ENCODE measurements at places on chromosomes 1 and 21.

DNA sequence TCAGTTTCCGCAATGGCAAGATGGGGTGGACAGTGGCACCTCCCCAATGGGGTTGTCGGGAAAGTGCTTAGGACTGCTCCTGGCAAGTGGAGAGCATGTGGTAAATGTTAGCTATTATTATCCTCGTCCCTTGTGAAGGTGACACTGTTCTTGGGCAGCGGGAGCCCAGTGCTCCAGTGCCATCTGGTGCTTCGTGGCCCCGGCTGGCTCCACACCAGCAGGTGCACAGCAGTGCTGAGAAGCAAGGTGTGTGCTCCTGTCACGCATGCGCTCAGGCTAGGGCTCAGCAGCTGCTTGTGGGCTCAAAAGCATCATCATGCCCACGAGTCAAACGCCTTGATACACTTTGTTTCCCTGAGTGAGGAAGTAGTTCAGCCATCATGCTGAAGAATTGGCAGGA, 24.9 kb upstream of the KCNC4 start:
- DNase-seq = no peak

DNA sequence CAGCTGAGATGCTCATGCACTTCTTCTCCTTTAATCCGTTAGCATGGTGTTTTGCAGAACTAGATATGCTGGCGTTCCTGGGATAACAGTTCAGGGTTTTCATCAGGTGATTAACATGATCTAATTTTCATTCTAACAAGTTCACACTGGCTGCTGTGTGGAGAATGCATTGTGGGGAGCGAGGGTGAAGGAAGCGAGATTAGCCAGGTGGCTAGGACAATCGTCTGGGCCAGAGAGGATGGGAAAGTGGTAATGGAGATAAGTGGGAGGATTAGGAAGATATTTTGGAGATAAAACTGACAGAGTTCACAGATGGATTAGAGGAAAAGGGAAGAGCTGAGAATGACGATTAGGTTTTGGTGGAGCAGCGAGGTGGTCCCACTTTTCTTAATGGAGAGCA, 138.1 kb upstream of the MAGI3 start:
- peak; percentile 51 for DNase-seq

DNA sequence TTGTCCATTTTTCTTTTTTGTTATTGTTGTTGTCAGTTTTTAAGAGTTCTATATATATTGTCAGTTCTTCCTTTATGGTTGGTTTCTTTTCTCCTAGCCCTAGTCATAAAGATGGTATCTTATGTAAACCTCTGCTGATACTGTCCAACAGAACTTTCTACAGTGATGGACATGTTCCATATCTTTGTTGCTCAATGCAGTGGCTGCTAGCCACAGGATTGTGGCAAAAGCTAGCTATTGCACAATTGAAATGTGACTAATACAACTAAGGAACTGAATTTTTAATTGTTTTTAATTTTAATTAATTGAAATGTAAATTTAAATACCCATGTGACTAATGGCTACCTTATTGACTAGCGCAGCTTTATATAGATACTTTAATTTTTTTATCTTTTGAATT, 411.8 kb upstream of the PTBP2 start:
- no peak for DNase-seq

DNA sequence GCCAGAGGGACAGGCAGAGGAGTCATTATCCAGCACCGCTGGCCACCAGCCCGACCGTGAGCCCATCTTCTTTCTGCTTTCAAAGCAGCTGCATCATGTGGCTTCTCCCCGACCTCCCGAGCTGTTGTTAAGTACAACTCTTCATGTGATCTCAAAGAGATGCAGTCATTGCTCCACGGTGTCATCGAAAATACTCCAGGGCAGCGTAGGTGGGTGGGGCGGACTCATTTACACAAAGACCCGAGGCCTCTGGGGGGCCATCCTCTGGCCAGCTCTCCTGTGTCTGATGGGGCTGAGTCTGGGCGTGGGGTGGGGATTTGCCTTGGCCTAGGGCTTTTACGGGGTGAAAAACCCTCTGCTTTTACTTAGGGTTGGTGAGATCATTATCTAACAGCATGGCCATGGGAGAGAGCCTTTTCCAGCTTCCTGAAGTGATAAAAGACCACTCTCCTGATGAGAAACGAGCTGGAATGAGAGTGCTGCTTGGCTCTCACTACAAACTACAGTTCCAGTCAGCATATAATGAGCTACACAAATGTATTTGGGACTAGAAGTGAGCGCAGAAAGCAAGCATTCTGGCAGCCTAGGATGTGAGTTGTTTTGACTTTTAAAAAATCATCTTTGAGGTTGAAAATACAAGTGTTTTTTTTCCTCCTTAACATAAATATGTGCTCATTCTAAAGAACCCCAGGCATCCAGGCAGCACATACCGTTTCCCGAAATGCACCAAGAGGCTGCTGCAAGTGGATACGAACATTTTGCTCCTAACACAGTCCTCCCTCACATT, 165.0 kb downstream of the RHOU start:
- DNase-seq = no peak

DNA sequence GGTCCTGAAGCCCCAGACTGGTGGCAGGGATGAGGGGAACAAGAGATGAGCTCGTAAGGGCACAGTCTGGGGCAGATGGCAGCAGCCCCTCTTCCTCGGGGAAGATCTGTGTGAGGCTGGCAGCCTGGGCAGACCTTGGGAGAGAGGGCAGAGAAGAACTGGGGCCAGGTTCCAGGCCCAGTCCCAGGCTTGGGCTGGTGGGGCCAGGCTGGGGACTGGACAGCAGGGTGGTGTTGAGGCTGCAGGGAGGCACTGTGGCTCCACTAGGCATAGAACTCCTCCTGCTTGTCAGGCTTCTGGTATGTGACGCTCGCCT, 35.7 kb downstream of the SDC3 start:
- DNase-seq = no peak

GRCh38 chr1:207510444-207510843, 14.5 kb downstream of the CR1 start:
- DNase-seq = no peak

DNA sequence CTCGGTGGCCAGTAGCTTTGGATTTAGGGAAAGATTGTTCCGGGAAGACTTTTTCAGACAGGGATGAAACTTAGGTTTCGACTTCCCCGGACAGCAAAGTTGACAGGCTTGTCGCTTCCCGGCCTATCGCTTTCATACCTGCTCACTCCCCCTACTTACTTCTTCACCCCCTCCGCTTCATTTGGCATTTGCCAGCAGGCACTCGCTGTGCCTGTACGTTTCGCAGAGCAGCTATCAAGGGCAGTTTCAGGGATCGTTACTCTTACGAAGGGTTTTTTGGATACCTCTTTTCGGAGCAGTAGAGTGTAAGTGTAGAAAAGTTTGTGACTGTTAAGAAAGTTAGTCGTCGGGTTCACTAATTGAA, 393 bp downstream of the BLZF1 start:
- DNase-seq = peak; percentile 37

- no peak for DNase-seq
Observed at GRCh38 chr1:87236585-87236984, 92.1 kb upstream of the LMO4 start.

- DNase-seq = no peak
Observed at GRCh38 chr1:218171302-218171893, 113.7 kb upstream of the RRP15 start.

DNA sequence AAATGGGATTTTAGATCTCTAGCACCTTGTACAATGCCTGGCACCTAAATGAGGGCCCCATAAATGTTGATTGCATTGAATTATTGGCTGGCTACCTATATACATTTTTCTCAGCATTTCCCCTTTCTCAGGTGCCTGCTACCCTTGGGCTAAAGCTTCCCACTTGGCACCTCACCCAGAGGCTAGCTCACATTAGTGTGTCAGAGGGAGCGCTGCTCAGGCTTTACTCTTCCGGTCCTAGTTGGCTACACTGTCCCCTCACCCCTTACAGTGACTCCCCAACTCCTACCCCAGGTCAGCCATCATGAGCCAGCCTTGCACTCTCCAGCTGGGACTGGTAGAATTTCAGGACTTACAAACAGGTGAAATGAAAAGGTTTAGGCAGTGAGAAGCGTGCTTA, 9.5 kb downstream of the TRAF5 start:
- no peak for DNase-seq

GRCh38 chr1:7011826-7012225, 226.6 kb downstream of the CAMTA1 start:
- DNase-seq = no peak

- no peak for DNase-seq
Observed at GRCh38 chr1:206551986-206552326, 44.6 kb downstream of the RASSF5 start.

GRCh38 chr1:14215151-14215550, 383.3 kb upstream of the KAZN start:
- DNase-seq = no peak

GRCh38 chr1:207820568-207821463, 69.0 kb downstream of the CD46 start:
- no peak for DNase-seq

- DNase-seq = no peak
Observed at GRCh38 chr1:173408886-173409285, 68.2 kb upstream of the PRDX6 start.

DNA sequence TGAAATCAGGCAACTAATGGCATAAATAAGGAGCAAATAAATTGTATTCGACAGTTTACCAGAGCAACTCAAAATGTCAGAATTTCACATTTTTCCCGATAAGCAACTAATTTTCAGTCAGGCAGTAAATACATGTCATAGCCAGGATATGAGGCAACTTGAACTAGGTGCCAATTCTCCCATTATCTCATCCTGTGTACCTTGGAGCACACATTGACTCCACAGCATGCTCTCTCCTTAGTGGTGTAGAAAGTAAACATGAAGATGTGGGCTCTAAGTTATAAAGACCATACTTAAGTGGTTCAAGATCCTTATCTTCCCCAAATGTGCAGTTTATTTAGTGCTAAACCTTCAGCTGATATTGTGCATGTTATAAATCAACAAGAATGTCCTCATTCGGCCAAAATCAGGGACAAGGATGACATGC, 197.8 kb downstream of the VAV3 start:
- DNase-seq = no peak

DNA sequence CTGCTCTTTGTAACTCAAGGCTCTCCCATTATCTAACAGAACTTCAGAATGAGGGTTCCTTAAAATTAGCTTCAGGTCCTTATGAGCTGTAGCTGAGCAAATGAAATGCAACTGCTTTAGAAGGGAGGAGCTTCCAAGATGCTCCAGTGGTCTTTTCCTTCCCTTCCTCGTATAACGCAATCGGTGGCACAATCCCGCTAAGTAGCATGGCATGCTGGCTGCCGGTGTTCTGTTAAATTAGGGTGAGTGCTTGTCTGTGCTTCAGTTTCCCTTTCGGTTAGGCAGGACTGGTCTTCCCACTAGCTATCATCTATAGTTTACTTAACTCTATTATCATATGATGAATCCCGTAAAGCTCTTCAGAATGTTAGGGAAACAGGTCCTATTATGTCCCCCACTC, 917 bp downstream of the KIAA0040 start:
- DNase-seq = no peak

DNA sequence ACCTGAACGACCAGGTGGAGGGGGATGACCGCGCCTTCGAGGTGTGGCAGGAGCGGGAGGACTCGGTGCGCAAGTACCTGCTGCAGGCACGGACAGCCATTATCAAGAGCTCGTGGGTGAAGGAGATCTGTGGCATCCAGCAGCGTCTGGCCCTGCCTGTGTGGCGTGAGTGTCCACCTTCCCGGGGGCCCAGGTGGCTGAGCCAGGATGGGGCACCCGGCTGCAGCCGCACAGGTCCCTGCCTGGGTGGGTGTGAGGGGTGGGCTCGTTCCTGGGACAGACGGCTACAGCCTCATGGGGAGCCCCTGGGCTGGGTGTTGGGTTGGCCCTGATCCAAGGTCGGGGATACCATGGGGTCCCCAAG, 65.2 kb downstream of the TRIM11 start:
- DNase-seq = no peak

DNA sequence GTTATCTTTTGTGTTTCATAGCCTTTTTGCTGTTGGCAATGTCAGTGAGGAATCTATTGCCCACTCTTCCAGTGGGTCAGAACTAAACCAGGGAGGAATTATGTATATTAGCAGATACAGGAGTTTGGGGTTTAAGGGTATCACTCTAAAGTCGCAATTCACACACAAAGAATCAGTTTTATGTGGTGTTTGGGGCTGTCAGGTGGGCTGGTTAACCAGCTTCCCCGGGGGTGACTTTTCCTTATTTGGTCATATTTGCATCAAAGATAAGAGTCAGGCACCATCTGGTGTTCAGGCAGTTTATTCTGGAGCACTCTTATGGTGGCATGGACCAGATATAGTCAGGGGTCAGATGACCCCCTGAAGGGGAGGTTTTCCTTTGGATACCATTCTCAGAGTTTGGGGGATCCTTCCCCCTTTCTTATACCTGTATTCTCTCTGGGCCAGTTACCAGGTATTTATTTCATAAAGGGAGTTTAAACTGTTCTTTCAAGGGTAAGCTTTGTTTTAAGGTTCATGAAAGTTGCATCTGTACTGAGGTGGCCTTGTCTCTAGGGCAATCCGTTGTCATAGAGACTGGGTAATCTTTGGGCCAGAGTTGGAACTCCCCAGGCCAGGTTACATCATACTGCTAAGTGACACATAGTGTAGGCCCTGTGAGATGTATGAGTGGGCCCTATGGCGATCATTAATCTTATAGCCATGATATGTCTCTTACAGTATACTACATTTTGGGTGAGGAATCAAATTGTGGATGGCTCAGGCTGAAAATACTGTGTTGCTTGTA, 148.2 kb downstream of the RWDD3 start:
- no peak for DNase-seq

GRCh38 chr1:59057211-59057694, 239.6 kb upstream of the FGGY start:
- no peak for DNase-seq

- DNase-seq = no peak
Observed at GRCh38 chr1:17339521-17339920, 31.5 kb downstream of the PADI4 start.

DNA sequence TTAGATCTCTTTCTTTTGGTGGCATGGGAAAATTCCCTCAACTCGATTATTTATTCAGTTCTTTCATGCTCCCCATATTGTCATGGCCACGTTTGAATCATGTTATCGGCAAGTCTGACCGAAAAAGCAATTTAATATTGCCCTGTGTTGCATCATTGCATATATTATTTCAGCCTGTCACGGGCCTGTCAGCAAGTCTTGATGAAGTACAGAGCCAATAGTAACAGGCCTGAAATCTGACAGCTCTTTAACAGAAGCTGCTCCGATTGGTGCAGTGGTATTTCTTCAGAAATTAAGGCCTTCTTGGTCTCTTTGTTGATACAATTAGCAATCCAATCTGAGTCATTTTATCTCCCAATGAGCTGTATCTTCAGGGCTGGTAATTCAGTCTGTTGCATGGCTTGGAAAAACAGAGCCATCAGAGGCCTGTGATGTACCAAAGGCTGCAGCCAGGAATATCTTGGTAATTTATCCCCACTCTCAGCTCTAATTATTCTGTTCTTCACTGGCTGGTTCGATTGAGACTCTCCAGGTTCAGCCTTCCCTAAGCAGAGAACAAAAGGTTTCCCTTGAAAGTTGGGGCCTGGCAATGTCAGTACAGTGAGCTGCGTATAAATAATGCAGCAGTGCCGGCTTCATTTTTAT, 149.5 kb downstream of the FGGY start:
- DNase-seq = no peak

GRCh38 chr1:50974618-50974935, 4.5 kb downstream of the CDKN2C start:
- no peak for DNase-seq

- peak; percentile 29 for DNase-seq
Observed at GRCh38 chr21:42844411-42845113, 34.8 kb downstream of the WDR4 start.
